Thoracic aorta (tissue), 2 donors: ENCODE measurements at places on chromosomes 16 and 17.
A peak's percentile ranks its signal among the peaks of the same experiment; 100 is the strongest.

DNA sequence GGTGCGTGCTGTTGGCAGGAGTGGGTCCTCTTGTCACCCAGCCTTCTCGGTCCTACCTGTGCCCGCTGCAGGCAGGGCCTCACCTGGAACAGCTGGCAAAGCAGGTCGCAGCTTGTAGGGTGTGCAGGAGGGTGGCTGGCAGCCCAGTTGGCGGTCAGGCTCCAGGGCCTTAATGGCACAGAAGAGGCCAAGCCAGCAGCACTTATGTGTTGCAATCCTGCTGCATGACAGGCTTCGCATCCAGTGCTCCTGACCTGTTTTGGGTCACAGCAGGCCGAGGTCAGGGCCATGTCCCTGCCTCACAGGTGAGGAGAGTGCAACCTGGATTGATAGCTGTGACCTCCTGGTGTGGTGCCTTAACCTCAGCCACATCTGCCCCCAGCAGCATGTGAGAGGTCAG, 31.9 kb downstream of the ZC3H18 start:
- DNase-seq = no peak

GRCh38 chr17:82592289-82592766, 55.9 kb downstream of the WDR45B start:
- no peak for DNase-seq

DNA sequence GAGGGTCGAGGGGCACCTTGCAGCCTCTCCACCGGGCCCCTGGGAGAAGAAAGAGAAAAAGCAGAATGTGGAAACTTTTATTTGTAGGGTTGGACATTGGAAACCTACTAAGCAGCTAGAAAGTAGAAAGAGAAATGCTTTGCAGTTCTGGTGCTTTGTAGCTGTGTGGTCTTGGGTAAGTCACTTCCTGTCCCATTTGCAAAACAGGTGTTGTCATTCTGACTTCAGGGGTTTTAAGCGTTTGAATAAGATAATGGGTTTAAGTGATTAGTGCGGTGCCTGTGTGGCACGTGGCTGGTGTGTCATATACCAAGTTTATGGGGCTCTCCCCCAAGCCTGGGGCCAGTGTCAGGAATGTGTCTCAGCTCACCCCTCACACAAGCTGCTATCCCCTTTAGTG, 1.6 kb downstream of the CA4 start:
- no peak for DNase-seq

DNA sequence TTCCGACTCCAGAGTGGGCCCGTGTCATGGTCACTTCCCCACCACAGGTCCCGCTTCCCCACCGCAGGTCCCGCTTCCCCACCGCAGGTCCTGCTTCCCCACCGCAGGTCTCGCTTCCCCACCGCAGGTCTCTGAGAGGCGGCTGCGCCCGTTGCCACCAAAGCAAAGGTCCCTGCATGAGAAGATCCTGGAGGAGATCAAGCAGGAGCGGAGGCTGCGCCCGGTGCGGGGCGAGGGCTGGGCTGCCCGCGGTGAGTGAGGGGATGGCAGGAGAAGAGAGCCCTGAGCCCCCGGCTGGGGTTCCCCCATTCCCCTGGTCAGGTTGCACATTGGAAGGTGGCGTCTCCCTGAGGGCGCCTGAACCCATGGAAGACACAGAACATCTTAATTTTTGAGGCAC, 17.4 kb upstream of the TCF25 start:
- no peak for DNase-seq

- no peak for DNase-seq
These were observed 17.4 kb upstream of the ICAM2 start for GRCh38 chr17:64037802-64038201.

DNA sequence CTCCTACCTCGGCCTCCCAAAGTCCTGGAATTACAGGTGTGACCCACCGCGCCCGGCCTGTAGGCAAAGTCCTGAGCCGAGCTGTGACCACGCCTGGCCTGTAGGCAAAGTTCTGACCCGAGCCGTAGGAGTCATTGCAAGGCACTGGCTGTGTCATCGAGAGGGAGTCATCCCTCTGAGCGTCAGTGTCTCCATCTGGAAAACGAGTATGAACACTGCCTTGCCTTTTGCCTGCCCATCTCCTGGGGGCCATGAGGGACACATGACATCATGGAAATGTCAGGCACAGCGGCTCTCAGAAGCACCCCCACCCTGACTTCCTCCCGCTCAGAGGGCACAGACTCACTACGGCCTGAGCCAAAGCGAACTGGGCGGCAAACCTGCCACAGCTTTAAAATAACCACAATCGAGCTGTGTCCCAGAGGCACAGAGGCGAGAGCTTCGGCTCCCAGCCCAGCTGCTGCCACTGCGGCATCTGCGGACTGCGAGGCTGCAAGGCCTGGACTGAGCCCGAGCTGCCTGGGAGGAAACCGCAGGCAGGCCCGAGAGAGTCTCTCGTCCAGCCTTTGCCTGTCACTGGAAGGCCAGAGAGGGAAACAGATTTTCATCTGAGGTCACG, 50.8 kb downstream of the RPH3AL start:
- DNase-seq = no peak

GRCh38 chr16:56985288-56985961, 3.9 kb upstream of the NLRC5 start:
- DNase-seq = peak; percentile 36

GRCh38 chr17:62746941-62747340, 61.2 kb downstream of the MARCHF10 start:
- no peak for DNase-seq

GRCh38 chr16:50006964-50007363, 18.1 kb upstream of the CNEP1R1 start:
- no peak for DNase-seq

GRCh38 chr16:50296807-50297206, 30.5 kb downstream of the ADCY7 start:
- DNase-seq = no peak

- DNase-seq = no peak
These were observed 66.7 kb downstream of the NACA2 start for GRCh38 chr17:61524319-61524718.

DNA sequence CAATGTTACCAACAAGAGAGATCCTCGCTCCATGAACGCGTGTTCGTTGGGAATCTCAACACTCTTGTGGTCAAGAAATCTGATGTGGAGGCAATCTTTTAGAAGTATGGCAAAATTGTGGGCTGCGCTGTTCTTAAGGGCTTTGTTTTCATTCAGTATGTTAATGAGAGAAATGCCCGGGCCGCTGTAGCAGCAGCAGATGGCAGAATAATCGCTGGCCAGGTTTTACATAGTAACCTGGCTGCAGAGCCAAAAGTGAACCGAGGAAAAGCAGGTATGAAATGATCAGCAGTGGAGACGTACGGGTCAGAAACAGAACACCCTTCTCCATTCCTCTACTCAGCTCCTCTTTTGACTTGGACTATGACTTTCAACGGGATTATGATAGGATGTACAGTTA, 13.3 kb downstream of the SOCS1 start:
- DNase-seq = no peak

- DNase-seq = no peak
These were observed 66.8 kb downstream of the NDE1 start for GRCh38 chr16:15716694-15717447.

- DNase-seq = no peak
These were observed 33.3 kb upstream of the FOXF1 start for GRCh38 chr16:86476956-86477534.

- DNase-seq = no peak
These were observed 14.6 kb upstream of the SPHK1 start for GRCh38 chr17:76369804-76370203.

- peak; percentile 81 for DNase-seq
These were observed 83.4 kb downstream of the GAS7 start for GRCh38 chr17:10114931-10115535.

GRCh38 chr17:81298325-81298990, 3.4 kb upstream of the SLC38A10 start:
- DNase-seq = no peak

GRCh38 chr17:40168262-40168832, 8.9 kb upstream of the RAPGEFL1 start:
- DNase-seq = no peak

- DNase-seq = no peak
These were observed 2.9 kb upstream of the RHBDF2 start for GRCh38 chr17:76504117-76504516.

DNA sequence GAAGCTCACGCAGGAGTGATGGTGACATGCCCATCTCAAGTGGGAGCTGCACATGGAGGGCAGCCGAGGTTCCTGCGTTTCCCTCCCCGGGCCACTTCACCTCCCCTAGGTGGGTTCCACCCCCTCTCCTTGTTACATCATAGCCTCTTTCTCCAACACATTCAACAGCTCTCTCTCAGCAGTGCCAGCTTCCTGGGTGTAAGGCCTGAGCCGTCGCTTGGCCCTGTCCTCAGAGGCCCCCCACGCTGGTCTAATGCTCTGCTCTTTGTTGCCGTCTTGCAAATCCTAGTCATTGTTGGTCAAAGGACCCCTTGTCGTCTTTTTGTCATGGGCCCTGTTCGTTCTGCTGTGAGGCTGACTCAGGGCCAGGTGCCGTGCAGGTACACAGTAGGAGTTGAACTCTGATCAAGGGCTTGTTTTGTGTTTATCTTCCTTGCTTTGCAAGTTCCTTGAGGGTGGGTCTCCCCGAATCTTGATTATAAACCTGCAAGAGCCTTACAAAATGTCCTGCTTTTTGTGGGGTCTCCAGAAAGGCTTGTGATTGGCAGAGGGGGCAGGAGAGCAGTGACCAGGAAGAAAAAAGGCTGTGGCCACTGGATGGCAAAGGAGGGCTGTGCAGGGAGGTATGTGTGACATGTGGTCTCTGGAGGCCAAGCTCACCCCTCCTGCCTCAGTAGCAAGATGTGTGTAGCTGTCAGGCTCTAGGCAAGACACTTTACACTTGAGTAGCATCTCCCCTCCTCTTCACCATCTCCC, 136.6 kb downstream of the CCDC182 start:
- no peak for DNase-seq

- DNase-seq = no peak
These were observed 19.4 kb downstream of the CMTM4 start for GRCh38 chr16:66677179-66677578.

DNA sequence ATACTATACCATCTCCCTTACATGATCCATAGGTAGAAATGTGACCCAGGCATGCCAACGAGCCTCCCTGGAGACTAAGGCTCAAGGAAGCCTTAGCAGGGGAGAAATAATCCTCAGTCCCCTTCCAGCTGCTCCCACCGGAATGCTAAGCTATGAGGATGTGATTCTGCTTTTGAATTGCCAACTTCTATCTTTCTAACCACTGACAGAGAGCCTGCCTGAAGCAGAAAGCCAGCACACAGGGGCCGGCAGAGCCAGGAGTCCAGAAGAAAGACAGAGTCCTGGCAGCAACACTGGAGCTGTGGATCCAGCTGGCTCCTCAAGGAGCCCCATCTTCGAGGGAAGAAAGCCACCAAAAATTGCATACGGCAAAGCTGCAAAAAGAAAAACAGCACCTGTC, 579.6 kb upstream of the CDH5 start:
- no peak for DNase-seq

- DNase-seq = no peak
These were observed 64.1 kb downstream of the PLD6 start for GRCh38 chr17:17141860-17142552.

GRCh38 chr17:40663252-40663651, 1.7 kb downstream of the KRT222 start:
- DNase-seq = no peak

DNA sequence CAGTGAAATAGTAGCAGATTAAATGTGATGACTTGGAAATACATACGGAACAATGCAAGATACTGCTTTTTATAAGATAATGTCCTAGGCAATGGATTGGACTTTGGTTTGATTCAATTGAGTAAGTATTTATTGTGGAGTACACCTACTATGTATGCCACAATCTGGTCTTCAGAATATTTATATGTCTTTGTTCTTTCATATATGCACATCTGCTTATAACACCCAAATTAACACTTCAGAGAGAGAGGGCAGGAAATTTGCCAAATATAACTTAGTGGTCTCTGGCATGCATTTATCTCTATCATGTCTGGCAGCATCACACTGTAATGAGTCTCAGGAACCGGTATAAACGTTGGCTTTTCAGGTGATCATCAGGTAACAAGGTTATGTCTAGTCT, 16.9 kb downstream of the RPGRIP1L start:
- DNase-seq = no peak

- DNase-seq = no peak
These were observed 173.1 kb downstream of the HS3ST3A1 start for GRCh38 chr17:13428611-13429042.

DNA sequence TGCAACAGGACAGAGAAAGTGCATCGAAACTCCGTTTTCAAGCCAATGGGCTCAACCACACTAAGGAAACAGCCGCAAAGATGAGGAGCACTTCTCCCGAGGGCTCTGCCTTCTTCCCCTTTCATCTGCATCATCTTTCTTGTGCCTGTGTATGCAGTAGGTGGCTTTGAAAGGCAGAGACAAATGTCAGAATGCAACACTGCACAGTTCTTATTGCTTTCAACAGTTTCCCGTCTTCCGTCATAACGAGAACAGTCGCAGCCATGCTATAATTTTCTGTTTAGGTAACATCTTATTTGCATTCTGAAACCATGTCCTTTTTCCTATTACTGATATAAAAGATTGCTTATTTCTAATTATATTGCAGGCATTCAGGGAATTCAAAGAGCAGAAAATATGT, 205.2 kb downstream of the SLC39A11 start:
- no peak for DNase-seq

DNA sequence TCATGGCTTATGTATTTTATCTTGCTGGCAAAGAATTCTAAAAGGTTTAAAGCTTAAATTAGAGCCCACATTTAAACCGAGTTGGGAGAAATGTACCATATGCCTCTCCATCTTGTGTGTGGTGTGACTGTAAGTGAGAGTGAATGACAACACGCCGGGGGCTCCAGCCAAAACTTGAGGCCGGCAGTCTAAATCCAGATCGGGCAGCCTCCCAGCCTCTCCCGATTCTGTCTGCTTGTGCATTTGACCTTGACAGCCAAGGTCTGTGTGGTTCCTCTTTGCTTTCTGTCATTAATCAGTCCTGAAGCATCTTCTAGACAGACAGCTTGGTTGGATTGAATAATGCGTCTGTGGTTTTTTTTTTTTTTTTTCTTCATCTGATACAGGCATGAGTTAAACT, 1093.2 kb upstream of the EEF2KMT start:
- DNase-seq = no peak

- DNase-seq = no peak
These were observed 171.0 kb downstream of the CCDC182 start for GRCh38 chr17:57574040-57574513.

DNA sequence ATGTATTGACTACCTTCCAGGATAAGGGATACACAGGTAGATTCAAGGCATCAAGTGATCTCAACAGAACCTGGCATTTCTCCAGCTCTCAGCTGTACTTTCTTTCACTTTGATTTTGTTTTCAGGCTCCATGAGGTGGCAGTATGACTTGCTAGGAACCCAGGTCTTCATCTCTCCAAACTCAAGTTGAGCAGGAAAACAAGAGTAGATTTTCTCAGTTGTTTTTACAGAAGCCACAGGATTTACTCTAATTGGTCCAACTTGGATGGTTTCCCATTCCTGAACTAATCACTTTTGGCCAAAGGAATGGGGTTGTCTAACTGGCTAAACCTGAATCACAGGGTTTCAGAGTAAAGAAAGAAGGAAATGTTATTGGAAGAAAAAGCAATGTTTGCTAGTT, 146.6 kb downstream of the TRIM37 start:
- DNase-seq = no peak

DNA sequence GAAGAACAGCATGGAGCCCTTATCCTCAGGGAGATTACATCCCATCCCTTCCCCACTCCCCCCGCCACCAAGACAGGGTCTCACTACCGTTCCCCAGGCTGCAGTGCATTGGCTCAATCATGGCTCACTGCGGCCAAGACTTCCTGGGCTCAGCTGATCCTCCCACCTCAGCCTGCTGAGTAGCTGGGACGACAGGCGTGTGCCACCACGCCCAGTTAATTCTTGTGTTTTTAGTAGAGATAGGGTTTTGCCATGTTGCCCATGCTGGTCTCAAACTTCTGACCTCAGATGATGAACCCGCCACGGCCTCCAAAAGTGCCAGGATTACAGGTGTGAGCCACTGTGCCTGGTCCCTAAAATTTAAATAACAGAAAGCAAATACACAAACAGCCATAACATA, 48.8 kb downstream of the STH start:
- no peak for DNase-seq
